ENCODE measurements at places on chromosomes 6 and 20. TPM values are rescaled to one million over a fixed set of nuclear protein-coding genes. Genes with fewer than 3 reads are reported as not detected.
A peak's percentile ranks its signal among the peaks of the same experiment; 100 is the strongest.

DNA sequence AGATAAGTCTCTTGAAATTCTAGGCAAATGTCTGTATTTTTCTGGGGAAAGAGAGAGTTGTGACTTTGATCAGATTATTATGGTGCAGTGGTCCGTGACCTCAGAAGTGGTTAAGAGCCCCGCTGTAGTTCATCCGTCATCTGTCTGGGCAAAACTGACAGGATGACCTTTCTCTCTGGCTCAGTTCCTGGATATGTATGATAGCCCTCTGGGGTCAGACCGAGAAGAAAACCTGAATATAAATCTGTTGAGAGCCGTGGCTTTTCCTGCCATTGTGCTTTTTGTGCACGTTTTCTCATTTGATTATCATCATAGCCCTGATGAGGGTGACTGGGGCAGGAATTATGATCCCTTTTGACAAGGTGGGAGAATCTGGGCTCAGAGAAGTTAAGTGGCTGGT is 26.5 kb downstream of the GHRH start:
- DNase-seq = no peak

GRCh38 chr20:924639-925038 is 8.5 kb upstream of the ANGPT4 start:
- DNase-seq = no peak

- DNase-seq = no peak
These were observed 10.2 kb downstream of the NAPB start for GRCh38 chr20:23410916-23411695.

Gene CCN2
- total RNA-seq = 82.6 TPM

GRCh38 chr6:90274451-90275030 is 22.1 kb downstream of the BACH2 start:
- no peak for DNase-seq

Gene EHMT2
- 72.8 TPM for total RNA-seq

DNA sequence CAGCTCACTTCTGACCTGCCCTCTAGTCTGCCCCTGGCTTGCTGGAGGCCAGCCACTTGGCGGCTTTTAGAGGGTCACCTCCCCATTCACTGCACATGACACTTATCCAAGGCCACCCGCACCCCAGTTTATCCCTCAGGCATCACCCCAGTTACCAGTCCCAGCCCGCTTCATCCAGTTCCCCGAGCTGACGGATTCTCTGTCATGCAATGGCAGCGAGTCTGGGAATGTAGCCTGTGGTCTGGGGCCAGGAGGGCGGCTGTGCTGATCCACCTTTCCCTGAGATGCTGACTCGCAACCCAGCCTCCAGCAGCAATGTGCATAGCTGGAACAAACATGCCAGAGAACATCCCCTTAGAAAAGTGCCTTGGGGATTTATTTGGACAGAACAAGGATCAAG is 25.8 kb downstream of the SYNDIG1 start:
- no peak for DNase-seq

DNA sequence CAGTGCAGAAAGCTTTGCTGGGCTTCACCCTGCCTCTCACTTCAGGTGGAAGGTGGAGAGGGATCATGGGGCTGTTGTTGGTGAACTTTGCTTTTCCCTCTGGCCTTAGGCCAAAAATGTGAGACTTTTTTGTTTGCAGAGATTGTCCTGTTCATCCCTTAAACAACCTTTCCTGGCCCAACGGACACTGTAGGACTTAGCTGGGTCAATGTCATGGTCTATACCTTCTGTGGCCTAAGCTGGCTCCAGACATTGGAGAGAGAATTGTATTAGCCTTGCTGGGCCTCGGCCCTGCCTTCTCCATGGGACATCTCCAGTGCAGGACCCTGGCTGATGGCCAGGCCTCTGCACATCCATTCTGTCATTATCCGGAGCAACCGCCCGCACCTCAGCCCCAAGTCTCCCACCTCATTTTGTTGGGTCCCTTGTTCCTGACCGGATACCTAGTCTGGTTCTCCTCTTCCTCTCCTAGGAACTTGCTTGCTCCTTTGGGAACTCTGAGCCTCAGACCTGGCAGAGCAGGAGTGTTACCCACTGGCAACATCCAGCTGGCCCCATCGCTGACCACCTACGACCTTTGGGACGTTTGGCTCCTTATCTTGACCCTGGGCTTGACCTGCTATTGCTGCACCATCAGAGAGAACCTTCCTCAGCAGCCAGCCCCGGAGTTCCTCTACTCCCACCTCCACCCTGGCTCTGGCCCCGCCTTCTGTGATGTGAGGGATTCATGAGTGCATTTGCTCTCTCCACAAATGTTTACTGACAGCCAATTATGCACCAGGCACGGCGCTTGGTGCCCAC is 128.2 kb downstream of the BANF2 start:
- no peak for DNase-seq

DNA sequence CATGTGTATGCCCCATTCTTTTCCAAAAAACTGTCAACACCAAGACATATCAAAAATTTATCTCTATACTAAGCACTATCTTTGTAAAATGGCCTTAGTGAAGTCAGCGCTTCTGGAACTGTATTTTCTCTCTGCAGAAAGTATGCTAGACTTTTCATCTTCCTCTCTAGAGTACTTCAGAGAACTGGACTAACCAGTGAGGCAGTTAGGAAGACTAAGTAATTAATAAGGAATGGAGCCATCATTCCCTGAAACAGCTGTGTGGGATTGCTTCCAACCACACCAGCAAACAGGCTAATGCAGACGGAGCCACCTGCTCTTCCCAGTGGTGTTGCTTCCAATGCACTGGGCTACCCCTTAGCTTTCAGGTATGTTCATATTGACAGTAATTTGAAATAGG is 169.1 kb upstream of the FUT9 start:
- no peak for DNase-seq

GRCh38 chr6:43634702-43635303 is 837 bp upstream of the MAD2L1BP start:
- no peak for DNase-seq

Gene COL19A1
- 0.06 TPM for total RNA-seq

Gene HLA-DPB1
- total RNA-seq = 34.6 TPM

Gene C20orf144
- total RNA-seq = not detected

DNA sequence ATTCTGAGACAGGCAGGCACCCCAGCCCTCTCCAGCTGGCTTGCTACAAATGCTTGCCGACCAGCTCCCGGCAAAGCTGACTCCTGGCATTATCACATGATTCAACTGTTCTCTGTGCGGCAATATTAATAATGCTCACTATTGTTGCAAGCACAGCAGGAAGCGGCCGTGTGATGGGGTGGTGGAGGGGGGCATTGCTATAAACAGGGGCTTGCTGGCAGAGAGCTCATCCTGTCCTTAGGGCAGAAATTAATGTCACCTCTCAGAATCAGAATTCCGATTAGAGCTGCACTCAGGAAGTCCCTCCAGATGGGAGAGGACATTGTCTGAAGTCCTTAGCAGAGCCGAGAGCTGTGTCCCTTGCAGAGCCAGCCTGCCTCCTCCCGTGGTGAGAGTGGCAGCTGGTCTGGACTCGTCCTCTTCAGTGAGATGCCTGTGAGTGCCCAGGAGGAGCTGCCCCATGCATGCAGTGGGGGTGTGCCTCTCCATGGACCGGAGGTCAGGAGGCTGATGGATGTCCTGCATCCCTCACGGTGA is 162.5 kb downstream of the CDH4 start:
- DNase-seq = peak; percentile 27

GRCh38 chr6:39769012-39769411 is 23.2 kb upstream of the DAAM2 start:
- DNase-seq = no peak

Gene SLC17A3
- total RNA-seq = not detected

DNA sequence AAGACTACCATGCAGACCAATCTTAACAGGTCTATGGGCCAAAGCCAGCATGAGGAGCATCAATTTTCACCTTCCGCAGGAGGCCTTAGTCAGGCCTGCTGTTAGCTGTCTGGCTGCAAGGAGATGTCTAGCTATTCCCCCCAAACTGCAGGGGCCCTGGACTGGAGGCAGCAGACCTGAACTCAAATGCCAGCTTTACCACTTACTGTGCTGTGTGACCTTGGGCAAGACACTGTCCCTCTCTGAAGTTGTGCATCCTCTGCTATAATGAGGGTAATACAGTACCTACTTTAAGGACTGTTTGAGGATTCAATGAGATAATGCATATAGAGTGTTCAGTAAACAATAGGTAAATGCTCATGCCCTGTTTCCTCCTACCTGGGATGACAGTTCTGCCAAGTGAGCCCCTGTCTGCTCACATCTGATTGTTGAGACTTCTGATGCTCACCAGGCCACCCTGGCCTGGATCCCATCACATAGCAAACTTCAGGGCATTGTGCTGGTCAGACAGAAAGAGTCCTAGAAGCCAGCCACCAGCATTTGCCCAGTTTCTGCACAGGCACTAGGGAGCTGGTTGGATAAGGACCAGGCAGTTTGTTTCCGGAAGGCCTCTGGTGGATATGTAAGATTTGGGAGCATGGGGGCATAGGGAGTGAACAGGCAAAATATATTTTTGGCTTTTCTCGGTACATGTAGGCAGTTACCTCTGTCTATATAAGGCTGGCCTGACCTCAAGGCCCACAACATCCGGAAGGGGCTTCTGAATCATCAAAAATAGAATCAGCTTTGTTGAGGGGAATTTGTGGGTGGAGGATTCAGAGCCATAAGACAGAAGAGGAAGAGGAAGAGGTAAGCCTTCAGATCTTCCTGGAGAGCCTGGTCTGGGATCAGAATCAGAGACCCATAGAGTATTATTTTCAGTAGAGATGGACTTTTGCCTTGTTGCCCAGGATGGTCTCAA is 2.3 kb upstream of the OCSTAMP start:
- peak; percentile 31 for DNase-seq

All from Daoy (cell line).